HL-60 (cell line): ENCODE measurements at places on chromosomes 7 and 10.

GRCh38 chr7:101629171-101629570 is at the start of gene MYL10:
Gene MYL10, minus strand, starts transcription at chr7:101629296. Its CDS starts 178 bp downstream, at chr7:101629118.
- no peak for DNase-seq

DNA sequence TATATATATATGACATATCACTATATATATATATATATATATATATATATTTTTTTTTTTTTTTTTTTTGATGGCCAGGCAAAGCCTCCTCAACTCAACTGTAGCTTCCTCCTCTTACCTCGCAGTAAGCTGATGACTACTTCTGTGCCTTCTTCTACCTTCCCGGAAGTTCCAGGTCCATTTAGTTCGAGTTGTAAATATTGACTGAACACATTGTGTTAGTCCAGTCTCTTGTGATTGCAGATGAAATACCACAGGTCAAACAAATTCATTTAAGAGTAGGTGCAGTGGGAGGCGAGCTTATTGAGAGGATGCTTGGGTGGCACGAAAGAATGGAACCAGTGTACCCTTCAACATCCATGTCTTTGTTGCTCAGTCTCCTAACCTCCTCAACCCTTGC is 144.6 kb downstream of the ST7 start:
- DNase-seq: no peak

- DNase-seq: no peak
Observed at GRCh38 chr10:88033793-88034192, 170.4 kb downstream of the PTEN start.

DNA sequence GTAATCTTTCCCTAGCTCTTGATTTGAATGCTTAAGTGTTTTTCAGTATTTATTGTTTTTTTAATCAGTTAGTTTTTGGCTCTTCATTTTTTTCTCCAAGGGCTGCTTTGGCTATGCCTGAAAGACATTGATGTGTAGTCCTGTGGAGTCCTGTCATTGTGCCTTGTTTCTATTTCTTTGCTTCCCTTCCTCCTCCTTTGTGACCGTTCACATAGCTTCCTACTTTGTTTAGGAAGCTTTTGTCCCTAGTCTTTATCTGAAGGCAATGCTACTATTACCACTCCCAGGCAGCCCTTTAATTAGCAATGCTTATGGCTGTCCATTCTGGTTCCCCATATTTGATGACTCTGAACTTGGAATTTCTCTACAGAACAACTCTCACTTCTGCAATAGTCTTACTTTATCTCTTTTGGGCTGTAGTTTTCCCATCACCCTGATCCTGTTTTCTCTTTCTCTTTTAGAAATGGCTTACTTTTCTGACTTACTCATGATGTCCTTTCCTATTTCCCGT is 39.9 kb downstream of the ADCYAP1R1 start:
- DNase-seq: no peak

DNA sequence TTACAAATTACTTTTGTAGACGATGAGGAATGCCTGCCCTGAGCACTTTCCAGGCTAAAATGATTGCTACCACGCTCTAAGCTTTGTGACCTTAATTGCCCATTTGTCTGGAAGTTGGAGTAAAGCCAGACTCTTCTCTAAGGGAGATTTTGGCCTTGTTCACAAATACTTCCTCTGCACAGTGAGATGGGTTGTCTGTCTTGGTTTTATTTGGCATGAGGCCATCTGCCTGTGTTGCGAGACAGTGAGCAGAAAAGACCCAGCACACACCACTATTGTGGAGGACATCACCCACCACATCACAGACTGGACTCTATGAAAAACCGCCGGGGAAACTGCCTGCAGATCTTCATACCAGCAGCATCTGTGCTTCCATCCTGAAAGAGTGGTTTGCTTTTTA is 138.4 kb downstream of the BICC1 start:
- no peak for DNase-seq

GRCh38 chr10:22656036-22656435 is 58.3 kb downstream of the PIP4K2A start:
- DNase-seq: no peak

DNA sequence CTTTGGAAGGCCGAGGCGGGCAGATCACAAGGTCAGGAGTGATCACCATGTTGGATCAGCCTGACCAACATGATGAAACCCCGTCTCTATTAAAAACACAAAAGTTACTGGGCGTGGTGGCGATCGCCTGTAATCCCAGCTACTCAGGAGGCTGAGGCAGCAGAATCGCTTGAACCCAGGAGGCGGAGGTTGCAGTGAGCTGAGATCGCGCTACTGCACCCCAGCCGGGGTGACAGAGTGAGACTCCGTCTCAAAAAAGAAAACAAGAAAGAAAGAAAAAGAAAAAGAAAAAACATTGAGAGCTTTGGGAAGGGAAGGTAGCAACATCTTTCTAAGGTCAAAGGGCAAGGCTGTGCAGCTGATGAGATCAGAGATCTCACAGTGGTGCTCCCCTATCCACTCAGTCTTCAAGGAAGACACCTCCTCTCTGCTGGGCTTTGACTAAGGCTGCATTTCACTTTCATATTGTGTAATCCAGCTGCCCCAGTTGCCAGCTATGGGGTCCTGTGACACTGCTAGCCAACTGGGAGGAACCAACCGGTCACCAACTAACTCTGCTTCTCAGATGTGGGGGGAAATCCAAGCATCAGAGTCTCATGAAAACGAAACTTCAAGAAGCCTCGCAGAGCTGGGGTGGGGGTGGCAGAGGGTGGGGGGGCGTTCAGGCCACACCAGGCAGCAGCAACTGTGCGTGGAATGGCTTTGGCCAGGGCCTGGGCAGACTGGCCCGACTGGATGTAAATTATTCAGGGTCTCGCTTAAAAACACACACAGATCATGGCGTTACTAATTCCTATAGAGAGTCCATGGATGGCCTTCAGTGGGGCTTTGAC is 1.5 kb downstream of the IL15RA start:
- DNase-seq: no peak

DNA sequence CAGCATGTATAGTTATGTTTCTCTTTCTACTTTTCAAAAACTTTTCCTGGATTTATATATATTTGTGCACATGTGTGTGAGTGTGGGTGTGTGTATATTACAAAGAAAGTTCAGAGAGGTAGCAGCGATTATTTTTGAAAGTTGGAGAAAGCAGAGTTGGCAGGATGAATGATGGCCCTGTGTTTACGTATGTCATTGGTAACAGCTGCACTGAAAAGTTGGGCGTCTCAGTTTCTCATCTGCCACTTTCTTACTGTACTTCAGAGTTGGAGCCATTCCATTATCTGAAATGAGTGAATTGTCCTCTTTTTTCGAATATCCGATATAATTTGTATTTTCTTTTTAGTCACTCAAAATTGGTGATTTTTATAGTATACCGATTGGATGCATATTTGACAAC is 172.2 kb downstream of the CDK14 start:
- DNase-seq: no peak

- no peak for DNase-seq
Observed at GRCh38 chr10:59887006-59887405, 19.4 kb downstream of the CCDC6 start.

- DNase-seq: no peak
Observed at GRCh38 chr10:112531421-112531820, 84.4 kb downstream of the VTI1A start.

DNA sequence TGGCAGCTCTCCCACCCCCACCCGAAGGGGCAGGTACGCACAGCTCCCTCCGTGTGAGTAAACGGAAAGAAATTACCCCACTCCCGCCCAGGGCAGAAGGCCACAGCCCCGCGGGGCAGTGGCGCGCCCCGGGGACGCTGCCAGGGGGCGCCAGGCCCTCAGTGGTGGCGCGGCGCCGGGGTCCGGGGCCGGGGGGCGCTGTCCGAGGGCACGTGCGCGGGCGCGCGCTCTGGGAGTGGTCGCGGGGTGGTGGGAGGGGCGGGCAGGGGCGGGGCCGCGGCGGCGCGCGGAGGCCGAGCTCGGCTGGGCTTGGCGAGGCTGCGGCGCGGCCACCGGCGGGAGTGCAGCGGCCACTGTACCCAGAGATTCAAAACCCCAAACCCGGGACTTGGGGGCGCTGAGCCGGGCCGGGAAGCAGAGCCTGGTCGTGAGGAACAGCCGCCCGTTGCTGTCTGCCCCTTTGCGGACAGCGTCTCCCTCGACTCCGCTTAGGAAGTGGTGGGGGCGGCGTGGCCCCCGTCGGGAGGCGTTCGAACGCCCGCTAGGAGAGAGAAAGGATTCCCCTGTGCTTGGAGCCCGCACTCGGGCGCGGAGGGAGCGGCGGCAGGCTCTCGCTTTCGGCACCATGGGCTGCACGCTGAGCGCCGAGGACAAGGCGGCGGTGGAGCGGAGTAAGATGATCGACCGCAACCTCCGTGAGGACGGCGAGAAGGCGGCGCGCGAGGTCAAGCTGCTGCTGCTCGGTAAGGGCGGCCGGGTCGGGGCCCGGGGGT is at the start of gene GNAI1:
Gene GNAI1 (plus strand): TSS at position 296 of the 773 bp plus-strand sequence. CDS start 330 bp downstream, at position 626.
- DNase-seq: peak; percentile 7

GRCh38 chr7:140200061-140200989 is 23.5 kb upstream of the KDM7A start:
- DNase-seq: no peak

GRCh38 chr7:135687466-135687865 is 25.2 kb downstream of the STMP1 start:
- no peak for DNase-seq

DNA sequence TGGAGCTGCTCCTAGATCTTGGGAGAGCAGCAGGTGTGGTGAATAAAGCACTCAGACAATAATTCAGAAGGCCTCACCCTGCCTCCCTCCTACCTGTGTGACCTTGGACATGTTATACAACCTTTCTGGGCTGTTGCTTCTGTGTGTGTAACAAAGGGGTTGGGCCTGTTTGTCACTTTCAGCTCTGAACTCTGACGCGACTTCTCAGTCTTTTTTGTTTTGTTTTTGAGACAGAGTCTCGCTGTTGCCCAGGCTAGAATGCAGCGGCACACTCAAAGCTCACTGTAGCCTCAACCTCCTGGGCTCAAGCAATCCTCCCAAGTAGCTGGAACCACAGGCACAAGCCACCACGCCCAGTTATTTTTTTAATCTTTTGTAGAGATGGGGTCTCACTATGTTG is 89.3 kb downstream of the DNMBP start:
- DNase-seq: no peak

DNA sequence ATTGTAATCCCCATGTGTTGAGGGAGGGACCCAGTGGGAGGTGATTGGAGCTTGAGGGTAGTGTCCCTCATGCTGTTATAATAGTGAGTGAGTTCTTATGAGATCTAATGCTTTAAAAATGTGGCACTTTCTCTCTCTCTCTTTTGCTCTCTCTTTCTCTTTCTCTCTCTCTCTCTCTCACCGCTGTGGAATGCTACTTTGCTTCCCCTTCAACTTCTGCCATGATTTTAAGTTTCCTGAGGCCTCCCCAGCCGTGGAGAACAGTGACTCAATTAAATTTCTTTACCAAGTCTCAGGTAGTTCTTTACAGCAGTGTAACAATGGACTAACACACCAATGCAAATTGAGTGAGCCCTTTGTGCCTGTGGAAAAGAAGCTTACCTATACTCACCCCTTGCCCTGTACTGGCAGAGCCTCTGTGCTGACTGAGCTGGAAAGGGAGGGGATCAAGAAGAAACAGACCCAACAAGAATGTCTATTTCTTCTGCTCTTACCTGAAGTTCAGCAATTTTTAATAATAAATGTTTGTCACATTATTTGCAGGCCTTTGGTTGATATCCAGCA is 642.5 kb upstream of the KCND2 start:
- no peak for DNase-seq

DNA sequence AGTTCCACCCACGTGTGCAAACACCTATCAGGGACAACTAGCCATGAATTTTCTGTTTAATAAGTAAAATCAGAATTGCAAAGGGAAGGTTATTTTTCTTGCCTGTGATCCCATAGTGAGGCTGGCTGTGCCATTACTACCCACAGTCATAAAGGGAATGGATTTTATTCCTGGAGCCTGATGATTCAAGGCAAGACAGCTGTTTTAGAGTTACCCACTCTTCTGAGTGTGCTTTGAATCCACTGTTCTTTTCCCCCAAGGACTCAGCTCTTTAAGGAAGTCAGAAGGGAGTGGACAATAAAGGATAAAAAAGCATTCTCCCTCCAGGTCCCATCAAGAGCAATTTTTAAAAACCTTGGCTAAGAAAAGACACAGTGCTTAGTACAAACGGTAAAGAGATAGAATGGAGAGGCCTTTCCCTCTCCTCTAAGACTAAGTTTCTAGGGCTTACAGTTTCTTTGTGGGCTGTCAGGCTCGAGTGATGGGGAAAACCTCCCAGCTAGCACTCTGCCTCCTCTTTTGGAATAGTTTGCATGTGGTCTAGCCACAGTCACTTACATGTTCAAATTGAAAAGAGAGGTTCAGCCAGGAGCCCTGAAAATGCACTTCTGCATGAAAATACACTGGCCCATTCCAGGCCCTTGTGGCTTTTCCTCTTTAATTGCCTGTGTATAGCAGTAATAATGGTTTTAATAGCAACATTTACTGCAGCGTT is 5.1 kb upstream of the LRRC4 start:
- DNase-seq: no peak

DNA sequence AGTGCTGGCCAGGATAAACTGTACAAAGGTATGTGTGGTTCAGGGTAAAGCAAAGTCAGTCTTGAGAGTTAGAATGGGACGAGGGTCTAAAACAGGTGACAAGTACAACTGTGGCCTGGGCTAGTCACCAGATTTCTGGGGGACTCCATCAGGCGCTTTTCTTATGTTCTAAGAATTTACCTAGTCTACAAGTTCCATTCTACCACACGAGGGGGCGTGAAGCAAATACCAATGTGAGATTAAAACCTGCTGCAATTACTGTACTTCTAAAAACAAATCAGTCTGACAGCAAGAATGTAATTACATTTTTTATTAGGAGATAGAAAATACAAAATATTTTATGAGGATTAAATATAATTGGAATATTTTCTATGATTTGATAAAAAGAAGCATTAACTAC is 146.5 kb downstream of the ALOX5 start:
- no peak for DNase-seq

DNA sequence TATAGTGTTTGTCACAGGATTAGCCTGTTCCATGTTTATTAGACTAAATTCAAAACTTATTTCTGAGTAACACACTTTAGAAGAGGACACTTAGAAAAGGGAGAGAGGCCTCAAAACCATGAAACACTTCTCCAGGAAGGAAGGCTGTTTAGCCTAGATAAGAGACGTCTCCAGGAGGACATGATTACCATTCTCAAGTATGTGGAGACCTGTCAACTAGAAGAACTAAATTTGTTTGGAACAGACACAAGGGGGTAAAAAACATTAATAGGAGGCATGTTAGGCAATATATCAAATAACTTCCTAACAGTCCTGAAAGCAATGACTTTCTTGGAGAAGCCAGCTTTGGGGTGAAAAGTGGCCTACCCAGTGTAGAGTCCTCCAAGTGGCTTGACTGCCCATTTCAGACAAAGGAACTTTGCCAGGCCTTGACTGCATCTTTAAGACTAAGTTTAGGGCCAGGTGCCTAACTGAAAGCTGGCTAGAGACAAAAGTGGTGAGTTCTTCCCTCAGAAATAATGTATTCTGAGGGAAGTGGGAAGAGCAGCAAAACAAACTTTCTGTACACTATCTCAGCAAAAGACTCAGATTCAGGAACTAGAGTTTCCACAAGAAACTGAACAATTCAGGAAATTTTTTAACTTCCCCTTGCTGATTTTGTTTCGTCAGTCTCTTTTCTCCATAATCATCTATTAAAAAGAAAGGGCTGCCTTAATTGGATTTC is 11.8 kb downstream of the NCOA4 start:
- DNase-seq: no peak

- DNase-seq: no peak
Observed at GRCh38 chr7:75969182-75969581, 25.2 kb downstream of the TMEM120A start.
